Activated CD8-positive, alpha-beta memory T cell treated with anti-CD3 and anti-CD28 coated beads, Interleukin-2, amount 50 U/mL, for 4 hours (primary cell): ENCODE measurements at places on chromosomes 6 and 20.

GRCh38 chr20:45518282-45518681 lies 2.9 kb upstream of the SPINT3 start:
- DNase-seq: no peak

DNA sequence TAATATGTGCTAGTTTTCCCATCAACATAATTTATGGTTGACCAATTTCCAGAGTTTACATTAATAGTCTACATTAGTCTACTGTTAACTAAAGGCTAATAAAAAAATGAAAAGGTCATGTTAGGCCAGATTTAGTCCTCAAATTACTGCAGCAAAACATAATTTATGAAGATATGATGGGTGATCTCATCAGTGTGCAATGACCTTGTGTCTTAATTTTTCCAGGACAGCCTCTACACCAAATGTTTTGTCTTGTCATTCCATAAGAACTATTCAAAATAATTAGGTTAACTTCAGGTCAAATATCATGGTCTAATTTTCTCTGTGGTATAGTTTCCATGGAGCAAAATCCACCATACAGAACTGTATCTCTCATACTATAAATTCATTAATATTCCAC lies 234.2 kb downstream of the COL12A1 start:
- DNase-seq: no peak

GRCh38 chr20:1851396-1851795 lies 43.8 kb upstream of the SIRPA start:
- DNase-seq: no peak

DNA sequence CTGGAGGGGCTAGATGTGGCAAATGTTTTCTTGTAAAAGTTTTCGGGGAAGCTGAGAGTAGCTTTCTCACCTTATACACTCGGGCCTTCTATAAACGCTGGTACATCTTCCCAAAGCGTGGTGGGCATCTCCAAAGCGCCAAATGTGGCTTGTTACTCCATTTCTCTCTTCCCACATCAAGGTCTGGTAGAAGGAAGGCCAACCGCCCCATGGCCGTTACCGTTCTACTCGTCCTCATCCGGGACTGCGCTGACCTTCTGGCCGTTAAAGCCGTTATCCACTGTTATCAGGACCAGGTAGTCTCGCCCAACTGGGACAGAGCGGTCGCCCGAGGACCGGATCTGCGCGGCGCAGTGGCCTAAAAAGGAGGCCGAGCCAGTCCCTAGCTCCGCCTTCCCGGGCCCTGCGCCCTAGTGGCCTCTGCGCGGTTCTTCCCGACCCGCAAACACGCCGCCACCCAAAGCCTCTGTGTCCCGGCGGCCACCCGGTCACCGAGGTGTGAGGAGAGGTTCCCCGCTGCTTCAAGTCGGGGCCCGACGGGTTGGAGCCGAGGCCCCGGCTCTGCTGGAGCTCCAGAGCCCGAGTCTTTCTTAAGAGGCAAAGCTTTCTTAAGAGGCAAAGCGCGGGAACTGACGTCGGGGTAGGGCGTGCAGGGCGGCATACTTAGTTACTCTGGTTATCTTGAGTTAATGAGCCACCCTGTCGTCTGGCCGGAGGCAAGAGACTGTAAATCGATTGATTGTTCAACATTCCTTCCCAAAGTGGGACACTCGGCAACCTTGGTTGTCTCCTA lies 90.5 kb downstream of the GPX5 start:
- no peak for DNase-seq

DNA sequence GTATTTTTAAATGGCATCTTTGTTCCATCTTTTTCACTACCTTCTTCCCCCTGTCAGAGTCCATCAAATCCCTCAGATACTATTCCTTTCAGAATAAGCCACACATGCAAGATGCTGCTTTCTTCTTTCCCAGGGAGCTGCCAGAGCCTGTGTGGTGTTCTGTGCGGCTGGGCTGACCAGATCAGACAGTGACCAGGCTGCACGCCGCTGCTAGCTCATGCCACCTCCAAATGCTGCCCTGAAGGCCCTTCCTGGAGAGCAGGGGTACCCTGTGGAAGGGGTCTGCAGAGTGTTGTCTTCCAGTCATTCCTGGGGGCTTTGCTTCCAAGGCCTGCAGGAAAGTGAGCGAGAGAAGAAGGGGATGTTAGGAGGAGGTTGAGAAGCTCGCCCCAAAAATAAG lies 179.1 kb upstream of the SUPT3H start:
- no peak for DNase-seq
